ENCODE measurements at places on chromosomes 7 and 10.

DNA sequence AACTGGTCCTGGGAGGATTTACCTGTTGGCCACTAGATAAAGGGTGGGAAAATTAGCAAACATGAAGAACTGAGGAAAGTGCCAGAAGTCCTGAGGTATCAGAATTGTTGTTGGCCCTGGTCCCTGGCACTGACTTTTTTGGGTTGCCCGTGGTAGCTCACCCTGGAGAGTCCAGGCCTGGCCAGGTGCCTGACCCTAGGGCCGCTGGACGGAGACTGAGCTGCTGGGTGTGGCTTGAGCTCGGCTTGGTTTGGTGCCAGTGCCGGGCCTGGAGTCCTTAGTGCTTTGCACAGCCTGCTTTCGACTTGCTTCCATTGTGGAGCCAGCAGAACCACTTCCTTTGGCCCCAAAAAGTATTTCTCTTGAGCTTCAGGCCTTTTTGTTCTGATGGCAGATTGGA, 12.9 kb downstream of the MDH2 start:
- DNase-seq, result no peak

DNA sequence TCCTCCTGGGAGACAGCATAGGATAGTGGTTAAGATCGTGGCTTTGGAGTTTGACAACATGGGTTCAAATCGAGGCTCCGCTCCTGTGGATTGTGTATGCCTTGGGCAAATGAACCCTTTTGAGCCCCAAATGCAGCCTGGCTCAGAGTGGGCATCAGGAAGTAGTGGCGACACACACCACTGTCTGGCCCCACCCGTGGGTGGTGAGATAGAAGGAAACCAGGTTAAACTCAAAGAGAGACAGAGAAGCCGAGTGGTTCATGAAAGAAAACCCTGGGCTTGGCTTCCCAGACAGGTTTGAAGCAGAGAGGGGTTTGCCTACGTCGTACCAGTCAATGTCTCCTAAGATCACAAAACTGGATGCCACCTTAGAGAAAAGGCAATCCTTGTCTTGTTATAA, 57.7 kb downstream of the PRTFDC1 start:
- DNase-seq, result peak; percentile 33

DNA sequence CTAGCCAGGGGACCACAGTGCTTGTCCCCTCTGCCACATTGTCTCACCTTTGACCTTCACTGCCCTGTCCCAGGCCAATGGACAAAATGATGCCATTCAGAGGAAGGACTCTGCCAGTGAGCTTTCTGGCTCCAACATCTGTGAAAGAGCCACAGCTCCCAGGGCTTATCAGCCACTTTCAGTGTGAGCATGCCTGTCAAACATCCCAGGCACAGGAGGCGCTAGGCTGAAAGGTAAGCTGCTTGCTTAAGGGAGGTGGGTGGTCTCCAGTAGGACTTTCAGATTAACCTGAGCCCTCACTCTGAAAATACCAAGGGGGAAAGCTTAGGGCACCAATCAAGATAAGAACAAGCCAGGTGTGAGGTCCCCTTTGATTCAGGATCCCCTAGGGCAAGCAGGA, 59.8 kb upstream of the GDF10 start:
- DNase-seq, result no peak

- DNase-seq, result no peak
Observed at GRCh38 chr10:33041783-33042437, 83.9 kb upstream of the ITGB1 start.

GRCh38 chr10:124125305-124126116, 32.1 kb upstream of the CHST15 start:
- peak; percentile 3 for DNase-seq

DNA sequence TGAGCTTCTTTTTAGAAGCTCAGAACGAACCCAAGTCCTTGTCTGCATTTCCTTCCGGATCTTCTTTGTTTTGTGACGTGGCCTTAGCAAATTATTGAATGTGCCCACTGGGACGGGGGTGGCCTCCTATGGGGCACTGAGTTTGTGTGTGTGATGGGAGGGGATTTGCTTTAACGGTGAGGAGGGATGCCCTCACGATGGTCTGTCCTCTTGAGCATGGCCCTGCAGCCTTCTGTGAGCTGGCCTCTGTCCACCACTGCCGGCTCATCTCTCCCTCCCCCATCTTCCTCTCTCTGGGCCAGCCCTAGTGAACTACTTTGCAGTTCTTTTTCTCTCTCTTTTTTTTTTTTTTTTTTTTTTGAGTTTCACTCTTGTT, 62.9 kb upstream of the MKRN1 start:
- peak; percentile 69 for DNase-seq

DNA sequence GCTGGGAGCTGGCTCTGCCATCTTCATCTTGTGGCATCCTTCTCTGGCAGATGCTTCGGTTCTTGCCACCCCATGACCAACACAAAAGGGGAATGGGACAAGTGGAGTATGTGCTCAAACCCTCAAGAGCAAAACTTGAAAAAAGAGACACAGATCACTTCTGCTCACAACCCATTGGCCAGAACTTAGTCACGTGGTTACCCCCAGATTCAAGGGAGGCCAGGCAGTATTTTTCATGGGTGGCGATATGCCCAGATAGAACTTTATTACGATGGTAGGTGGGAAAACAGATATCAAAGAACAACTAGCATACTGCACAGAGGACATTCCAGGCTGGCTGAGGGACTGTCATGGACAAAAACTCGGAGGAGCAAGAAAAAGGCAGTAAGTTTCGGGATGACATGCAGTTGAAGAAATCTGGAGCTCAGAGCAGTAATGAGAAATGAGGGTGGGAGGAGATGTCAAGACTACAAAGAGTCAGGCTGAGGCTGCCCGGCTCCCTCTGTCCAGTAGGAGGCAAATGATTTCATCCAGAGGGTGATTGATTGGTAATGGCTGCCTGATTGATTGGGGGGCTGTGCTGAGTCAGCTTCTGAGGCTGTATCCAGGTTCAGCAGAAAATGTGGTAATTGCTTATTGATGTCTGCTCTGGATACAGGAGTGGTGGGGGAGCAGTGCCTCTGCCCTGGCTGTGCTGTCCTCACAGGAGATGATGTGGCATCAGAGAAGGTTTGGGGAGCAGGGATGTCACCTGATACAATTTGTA, 25.3 kb downstream of the COL13A1 start:
- no peak for DNase-seq

GRCh38 chr10:71753091-71753959, 20.0 kb downstream of the VSIR start:
- no peak for DNase-seq

DNA sequence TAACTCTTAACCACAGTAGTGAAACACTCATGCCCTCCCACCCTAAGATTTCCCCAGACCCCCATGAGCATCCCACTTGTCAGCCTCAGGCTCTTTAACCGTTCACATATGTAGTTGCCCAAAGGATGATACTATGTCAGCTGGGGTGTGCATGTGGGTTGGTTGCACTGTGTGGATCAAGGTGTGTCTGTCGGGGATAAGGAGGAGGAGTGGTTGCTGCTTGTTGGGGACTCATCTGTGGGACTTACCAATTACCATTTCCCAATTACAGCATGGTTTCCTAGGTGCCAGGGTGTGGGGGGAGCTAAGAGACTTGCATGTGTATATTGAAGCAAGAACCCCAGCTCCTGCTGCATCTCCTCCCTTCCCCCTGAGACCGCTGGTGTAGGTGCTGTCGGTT, 48.8 kb downstream of the CELF2 start:
- no peak for DNase-seq

DNA sequence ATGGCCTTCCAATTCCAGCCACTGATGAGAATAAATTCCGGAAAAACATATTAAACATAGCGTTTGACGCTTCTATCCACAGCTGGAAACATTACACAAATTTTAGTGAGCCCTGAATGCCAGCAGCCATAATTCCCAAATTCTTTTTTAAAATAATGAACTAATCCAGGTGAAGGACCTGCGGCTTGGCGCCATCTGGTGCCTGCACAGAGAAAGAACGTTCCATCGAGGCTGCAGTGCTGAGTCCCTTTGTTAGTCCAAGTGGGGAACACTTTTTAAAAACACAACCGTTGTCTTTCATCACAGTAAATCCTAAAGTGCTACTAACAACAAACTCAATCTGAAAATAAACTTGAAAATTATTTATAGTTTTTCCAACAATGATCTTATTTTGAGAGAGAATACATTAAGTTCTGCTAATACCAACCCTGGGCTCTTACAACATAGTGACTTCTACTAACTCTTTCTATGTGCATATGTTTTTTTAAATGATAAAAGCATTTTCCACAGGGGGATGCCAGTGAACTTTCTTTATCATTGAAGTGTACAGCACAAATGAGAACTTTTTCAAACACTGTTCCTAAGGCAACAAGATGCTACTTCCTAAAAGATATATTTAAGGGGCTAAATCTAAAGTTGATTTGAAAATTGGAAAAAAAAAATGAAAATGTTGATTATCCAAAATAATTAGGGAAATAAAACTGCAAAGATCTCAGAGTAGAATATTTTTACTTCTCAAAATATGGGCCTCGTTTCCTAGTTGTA, 166.9 kb upstream of the RNF32 start:
- peak; percentile 10 for DNase-seq

GRCh38 chr10:86888585-86889381, 68.6 kb downstream of the MMRN2 start:
- DNase-seq, result peak; percentile 59

GRCh38 chr10:121137533-121137932, 286.4 kb downstream of the WDR11 start:
- DNase-seq, result no peak

DNA sequence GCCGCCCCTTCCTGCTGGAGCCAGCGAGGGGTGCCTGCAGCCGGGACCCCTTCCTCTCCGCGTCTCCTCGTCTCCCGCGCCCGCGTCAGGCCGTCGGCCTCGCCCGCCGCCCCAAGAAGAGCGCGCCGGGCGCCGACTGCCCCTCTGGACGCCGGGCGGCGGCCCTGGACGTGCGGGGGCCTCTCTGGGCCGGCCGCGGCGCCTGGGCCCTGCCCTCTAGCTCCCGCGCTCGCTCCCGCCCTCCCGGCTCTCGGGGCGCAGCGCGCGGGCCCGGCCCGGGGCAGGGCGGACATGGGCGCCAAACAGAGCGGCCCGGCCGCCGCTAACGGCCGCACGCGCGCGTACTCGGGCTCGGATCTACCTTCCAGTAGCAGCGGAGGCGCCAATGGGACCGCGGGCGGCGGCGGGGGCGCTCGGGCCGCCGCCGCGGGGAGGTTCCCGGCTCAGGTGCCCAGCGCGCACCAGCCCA, 704 bp downstream of the ZNRF2 start:
- DNase-seq, result peak; percentile 39

GRCh38 chr10:84552478-84552877, 224.1 kb downstream of the CCSER2 start:
- no peak for DNase-seq

DNA sequence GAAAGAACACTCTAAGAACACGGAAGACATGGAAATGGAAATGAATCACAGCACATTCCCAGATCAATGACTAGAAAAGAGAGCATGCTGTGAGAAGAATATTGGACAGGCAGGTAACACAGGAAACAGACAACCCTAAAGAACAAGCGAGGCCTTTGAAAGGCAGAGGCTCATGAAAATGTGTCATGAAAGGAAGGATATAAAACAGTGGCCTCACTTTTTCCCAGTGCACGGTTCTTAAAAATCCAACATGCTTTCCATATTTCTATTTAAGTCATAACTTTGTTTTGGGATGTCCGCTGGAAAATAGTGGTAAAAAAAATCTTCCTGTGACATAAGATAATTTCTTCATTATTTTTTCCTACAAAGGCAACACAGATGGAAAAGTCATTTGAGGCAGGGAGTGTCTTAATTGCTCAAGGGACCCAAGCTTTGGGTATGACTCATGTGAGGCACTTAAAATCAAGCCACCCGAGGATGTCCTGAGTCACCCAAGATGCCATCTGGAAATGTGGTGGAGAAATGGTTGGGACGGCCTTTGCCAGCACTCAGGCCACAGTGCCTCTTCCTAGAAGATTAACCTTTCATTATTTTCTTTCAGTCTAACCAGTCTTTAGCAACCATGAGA, 17.0 kb downstream of the ITIH5 start:
- peak; percentile 23 for DNase-seq

DNA sequence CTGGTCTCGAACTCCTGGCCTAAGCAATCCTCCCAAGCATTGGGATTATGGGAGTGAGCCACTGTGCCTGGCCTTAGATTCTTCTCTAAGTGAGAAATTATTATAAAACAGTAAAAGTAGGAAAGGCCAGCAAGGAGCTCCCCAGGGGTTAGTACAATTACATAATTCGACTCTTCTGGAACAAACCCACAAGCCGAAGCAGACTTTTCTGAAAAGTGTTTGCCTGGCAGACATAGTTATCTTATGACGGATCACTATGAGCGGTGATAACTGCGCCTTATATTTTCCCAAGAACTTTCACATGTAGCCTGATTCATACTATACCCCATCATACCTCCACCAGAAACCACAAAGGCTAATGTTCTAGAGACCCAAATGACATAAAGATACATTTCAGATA, 30.2 kb upstream of the SH3PXD2A start:
- peak; percentile 73 for DNase-seq

GRCh38 chr7:139731802-139732470, 45.9 kb downstream of the HIPK2 start:
- DNase-seq, result peak; percentile 87

DNA sequence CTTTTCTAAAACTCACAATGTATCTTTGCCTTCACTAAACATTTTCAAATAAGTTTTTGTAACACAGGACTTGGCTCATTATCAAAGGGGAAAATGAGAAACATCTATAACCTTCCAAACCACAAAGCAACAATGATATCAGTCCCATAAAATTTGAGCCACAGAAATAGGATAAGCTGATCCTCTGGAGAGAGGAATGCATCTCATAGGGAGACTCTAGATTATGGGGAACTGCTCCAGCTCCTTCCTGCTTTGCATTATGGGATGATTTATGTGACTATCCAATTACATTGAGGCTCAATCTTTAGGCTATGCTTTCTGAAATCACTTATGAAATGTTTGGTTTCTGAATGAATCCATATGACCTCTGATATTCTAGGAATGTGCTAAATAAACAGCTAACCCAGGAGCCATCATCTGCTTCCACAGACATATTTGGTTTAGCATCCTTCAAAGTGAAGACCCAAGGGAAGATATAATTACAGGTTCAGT, 70.4 kb downstream of the CUBN start:
- DNase-seq, result peak; percentile 99

DNA sequence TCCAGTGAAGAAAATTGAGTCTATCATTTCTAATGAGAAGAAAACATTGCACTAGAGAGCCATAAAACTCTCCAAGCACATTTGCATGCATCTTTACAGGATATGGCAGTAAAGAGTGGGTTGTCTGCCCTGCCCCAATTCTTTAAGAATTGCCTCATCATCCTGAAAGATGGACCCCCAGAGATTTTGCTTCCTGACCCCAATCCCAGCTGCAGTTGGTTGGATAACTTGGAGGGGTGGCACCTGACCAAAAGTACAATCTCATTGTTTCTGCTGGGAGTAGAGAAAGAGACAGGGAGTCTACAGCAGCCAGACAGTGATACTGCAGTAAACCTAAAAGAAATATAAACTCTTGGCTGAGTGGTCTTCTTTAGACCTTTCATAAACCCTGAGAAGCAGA, 49.1 kb upstream of the ADCY1 start:
- no peak for DNase-seq

DNA sequence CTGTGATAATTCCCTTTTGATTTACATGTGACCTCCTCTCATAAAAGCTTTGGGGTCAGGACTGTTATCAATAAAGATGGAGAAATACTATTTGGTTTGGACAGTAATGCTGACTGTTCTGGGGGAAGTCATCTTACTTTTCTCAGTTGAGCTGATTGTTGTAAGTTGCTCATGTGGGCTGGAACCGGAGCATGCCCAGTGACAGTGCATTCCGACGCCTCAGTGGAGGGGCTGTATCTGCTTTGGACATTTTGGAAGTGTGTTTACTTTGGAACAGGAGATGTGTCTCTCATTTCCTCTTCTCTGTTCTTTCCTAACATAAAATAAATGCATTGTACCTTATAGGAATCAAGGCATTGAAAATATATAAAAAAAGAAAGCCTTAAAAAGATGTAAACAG, 30.1 kb downstream of the RBM33 start:
- DNase-seq, result peak; percentile 28

- DNase-seq, result peak; percentile 79
Observed at GRCh38 chr10:26790221-26790995, 70.3 kb downstream of the ABI1 start.
